ENCODE measurements at places on chromosomes 11 and 22. TPM values are rescaled to one million over a fixed set of nuclear protein-coding genes. Genes with fewer than 3 reads are reported as not detected.

Gene PACS1
- 35.2 TPM for total RNA-seq

Gene CARD16
- total RNA-seq: 3.0 TPM

Gene GGT1
- 5.0 TPM for total RNA-seq

Gene EIF4G2
- 595 TPM for total RNA-seq

Gene PIWIL4
- total RNA-seq: 8.2 TPM

Gene ZNHIT2
- total RNA-seq: 15.7 TPM

Gene SLC1A2
- 0.12 TPM for total RNA-seq

Gene CSNK2A3
- 0.78 TPM for total RNA-seq

Gene ABCC8
- 0.23 TPM for total RNA-seq

Gene GLYATL2
- total RNA-seq: not detected

Gene OR4A47
- not detected for total RNA-seq

Gene MRGPRX4
- not detected for total RNA-seq

Gene OR52N4
- total RNA-seq: not detected

Gene HPX
- total RNA-seq: not detected

Gene FAM83F
- 0.54 TPM for total RNA-seq

Gene NAV2
- 46.1 TPM for total RNA-seq

Gene GPR83
- total RNA-seq: 0.35 TPM

Gene SCN3B
- 0.31 TPM for total RNA-seq

Gene DRG1
- 61.1 TPM for total RNA-seq

Gene F2
- total RNA-seq: 0.62 TPM

Gene FLRT1
- 4.3 TPM for total RNA-seq

Gene TMPRSS6
- total RNA-seq: not detected

Gene OR10G4
- total RNA-seq: not detected

Gene BDNF
- 0.37 TPM for total RNA-seq

Gene OR8D4
- total RNA-seq: not detected

Gene MS4A12
- total RNA-seq: not detected

Gene PAX6
- total RNA-seq: 0.94 TPM

Gene FADS2
- total RNA-seq: 38.5 TPM

Gene TRPC6
- total RNA-seq: 31.9 TPM

Gene FDXACB1
- total RNA-seq: 0.94 TPM

Gene IPO7
- total RNA-seq: 126 TPM

Gene DPP3
- 30.6 TPM for total RNA-seq
